ENCODE measurements at places on chromosomes 6 and 20.

DNA sequence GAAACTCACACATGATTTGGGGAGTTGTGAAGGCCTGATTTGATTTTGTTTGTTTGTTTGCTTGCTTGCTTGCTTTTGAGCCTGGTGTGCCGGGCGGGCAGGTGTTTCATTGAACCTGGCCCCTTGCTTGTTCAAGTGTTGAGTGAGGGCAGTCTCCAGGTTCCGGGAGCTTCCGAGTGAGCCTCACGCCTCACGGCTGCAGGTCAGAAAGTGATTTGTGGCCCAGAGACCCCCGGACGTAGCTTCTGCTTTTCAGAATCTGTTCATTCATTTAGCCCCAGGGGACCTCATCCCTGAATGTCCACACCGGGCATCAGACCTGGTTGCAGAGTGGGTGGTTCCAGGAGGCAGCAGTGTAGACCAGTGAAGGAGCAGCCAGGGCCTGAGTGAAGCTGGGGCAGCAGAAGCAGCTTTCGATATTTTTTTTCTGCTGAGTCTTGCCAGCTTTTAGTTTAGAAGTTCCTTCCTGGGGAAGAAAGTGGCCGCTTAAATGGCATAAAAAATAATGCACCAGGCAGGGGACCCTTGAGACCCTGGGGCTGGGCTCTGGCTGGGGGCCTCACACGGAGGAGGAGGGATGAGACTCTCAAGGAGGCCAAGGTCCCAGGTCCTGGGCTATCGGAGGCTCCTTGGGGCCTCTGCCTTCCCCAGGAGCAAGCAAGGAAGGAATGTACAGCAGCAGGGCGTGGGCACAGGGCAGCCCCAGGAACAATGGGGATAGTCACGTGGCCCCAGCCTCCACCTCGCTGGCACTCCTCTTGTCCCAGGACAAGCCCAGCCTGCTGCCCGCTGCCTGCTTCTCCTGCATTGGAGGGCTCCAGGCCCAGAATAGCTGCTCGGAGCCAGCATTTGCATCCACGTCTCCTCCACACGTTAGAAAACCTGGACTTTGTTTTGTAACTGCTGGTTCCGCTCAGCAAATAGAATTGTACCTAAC is 89.2 kb upstream of the BHLHE23 start:
- DNase-seq, result peak; percentile 25

DNA sequence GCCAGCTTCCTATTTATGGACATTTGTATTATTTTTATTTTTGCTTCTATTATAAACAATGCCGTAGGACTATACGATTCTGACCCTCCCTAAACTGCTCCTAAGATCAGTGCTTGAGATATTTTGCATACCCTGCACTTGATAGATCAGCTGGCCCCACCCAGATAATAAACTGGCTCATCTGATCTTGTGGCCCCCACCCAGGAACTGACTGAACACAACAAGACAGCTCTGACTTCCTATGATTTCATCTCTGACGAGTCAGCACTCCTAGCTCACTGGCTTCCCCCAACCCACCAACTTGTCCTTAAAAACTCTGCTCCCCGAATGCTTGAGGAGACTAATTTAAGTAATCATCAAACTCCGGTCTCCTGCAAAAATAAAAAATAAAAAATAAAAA is 34.9 kb upstream of the TFAP2A start:
- no peak for DNase-seq

DNA sequence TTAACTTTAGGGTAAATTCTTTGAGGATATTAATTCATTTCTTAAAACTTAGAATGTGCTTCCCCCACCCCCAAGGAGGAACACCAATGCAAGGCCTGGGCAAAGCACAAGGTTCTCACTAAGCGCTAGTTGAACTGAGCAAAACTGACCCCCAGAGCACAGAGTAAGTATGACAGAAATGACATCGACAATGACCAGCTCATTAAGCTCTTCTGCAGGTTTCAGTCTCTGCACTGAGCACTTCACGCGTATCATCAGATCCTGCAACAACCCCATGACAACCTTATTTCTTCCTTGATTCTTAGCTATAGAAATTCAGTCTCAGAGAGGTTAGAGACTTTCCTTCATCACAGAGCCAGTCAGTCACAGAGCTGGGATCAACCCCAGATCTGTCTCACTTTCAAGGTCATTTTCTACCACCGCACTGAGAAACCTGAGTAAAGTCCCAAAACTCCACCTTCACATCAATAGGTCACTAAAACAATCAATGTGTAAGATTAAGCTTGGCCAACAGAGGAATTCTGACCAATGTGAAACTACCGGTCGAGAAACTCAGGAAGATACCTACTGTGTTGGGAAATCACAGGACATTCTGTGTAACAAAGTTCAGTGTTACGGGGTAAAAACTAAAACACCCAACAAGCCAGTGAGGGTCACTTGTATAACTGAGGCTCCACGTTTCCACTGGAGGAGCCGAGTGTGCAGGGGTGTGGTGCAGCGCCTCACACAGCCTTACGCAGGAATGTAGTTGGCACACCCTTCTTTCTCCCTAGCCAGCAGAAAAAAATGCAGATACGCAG is 129.0 kb upstream of the FOXQ1 start:
- no peak for DNase-seq

DNA sequence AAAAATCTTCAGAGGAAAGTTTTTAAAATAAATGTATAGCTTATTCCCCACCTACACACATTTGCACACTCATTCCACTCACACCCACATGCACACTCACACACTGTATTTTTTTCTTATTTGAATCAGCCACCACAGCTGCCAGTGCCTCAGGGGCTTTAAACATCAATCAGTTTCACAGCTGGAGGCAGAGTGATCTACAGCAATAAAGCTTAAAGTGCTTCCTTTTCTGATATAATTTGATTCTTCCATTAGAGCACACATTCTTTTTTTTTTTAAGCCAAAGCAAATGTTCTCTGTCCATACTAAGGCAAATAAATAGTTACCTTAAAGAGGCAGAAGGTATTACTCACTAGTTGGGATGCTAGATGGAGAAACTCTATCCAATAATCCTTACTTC is 498.8 kb upstream of the POU3F2 start:
- no peak for DNase-seq

DNA sequence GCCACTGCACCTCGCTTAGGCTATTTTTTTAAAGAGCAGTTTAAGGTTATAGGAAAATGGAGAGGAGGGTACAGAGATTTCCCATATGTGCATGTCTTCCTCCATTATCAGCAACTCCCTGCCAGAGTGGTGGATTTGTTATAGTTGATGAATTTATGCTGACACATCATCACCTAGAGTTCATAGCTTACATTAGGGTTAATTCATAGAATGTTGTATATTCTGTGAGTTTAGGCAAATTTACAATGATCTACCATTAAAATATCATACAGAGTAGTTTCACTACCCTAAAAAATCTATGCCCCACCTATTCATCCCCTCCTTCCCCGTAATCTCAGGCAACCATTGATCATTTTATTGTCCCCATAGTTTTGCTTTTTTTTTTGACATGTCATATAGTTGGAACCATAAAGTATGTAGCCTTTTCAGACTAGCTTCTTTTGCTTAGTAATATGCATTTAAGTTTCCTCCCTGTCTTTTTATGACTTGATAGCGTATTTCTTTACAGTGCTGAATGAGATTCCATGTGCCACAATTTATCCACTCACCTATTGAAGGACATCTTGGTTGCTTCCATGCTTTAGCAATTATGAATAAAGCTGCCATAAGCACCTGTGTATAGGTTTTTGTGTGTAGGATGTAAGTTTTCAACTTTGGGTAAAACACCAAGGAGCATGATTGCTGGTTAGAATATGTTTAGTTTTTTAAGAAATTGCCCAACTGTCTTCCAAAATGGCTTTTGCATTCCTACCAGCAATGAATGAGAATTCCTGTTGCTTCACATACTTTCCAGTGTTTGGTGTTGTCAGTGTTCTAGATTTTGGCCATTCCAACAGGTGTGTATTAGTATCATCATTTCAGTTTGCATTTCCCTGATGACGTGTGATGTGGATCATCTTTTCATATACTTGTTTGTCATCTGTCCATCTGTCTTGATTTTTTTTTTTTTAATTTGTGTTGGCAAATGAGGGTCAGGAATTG is 60.2 kb downstream of the NCOA3 start:
- no peak for DNase-seq

DNA sequence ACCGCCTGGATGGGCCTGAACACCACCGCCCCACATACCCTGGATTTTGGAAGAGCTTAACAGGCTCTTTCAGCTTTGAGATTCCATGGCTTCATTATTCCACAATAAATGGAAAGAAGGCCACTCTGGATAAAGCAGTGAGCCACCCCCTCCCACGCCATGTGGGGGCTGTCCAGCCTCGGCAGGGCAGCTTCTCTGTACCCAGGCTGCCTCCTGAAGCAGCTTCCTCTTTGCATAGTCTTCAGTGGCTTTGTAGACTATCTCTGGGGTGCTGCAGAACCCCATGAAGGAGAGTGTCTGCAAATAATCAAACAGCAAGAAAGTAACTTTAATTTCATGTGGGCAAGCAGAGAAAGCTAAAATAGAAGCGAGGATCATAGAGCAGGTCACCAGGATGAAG is 96.6 kb upstream of the NXT1 start:
- no peak for DNase-seq

- DNase-seq, result no peak
Observed at GRCh38 chr20:8678098-8678776, 390.6 kb upstream of the PLCB4 start.

DNA sequence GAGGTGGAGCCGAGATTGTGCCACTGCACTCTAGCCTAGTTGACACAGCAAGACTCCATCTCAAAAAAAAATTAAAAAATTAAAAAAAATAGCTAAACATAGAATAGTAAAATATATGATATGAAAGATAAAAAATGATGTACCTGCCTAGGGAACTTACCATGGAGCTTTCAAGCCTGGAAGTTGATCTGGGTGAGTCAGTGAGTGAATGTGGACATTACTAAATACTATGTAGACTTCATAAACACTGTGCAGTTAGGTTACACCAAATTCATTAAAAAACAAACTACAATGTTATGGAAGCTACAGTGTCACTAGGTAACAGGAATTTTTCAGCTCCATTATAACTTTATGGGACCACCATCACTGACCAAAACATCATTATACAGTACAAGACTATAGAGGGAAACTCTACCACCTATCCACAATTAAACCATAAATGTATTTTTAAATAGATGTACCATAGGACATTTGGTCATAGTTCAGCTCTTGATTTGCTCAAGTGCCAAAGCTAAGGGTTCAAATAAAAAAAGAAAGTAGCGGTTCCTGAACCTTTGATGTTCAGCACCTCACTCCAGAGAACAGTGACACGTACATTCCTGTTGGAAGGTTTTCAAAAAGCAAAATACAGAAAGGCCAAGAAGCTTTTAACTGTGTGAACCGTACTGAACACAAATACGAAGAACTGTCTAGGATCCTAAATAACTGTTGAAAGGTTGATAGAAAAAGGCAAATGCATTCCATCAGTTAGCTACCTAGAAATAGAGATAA is 52.4 kb upstream of the SPDEF start:
- DNase-seq, result no peak

DNA sequence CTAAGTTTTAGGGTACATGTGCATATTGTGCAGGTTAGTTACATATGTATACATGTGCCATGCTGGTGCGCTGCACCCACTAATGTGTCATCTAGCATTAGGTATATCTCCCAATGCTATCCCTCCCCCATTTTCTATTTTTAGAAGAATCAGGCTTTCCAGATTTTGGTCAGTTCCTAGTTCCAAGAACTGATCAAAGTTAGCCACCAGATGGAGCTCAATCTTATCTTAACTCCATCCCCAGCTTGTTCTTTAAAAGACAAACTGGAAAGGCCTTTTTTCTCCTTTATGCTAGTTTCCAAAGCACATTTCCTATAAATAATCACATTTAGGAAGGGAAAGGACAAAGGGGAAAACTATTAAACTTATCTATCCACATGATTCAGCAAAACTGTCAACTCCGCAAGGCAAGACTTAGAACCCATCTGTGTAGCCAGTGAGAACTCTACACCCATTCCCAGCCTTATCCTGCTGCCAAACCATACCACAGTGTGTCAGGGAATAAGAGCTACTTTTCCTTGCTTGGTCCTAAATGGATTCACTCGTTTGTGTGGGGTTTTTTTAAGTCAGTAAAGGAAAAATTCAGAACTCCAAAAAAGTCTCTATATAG is 22.8 kb upstream of the KHDC1 start:
- peak; percentile 55 for DNase-seq
